Stimulated activated CD4-positive, alpha-beta T cell treated with anti-CD3 and anti-CD28 coated beads, Interleukin-15, amount 100 ng/mL, for 24 hours (primary cell): ENCODE measurements at places on chromosomes 12 and 14.

DNA sequence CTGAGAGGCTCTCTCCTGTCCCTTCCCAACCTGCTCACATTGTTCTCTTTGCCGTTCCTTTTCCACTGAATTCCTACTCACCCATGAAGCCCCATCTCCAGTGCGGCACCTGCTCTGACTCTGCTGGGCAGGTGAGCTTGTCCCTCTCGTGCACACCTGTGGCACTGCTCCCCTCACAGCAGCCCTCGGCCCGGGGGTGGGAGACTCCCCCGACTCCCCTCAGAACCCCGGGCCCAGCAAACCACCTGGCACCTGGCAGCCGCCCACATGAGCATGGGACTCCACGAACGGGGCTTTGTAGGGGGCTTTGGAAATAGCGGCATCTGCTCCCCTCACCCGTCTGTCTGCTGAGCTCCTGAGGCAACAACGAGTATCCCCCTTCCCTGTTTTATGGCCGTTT is 162.4 kb upstream of the PRMT8 start:
- no peak for DNase-seq

- peak; percentile 49 for DNase-seq
Observed at GRCh38 chr14:74942608-74943007, 12.8 kb downstream of the PGF start.

DNA sequence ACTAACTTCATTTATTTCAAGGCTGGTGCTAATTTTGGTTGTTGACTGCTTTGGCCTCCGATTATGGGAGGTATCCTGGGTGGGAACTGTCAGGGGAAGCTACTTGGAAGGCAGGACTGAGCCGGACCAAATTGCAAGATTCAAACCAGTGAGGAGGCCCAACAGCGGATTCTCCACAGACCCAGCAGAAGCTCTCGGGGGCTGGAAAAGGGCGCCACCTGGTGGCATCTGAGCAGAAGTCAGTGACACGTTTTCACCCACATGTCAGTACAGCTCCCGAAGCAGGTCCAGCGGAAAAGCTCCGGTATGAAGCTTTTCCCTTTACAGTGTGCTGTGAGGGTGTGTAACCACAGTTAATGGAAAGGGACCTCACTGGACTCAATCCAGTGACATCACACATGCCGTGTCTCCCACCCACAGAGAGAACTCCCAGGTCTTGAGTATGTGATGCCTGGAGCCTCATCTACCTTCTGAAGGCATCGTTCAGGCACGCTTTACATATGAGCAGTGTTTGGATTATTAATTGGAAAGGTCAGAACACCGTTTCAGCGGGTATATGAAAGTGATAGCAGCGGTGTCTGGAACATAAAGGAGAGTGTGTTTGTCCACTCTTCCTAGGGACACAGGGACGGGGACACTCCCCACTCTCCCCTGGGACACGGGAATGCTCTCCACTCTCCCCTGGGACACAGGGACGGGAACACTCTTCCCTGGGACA is 3.6 kb upstream of the P2RX2 start:
- DNase-seq, result peak; percentile 87

- no peak for DNase-seq
Observed at GRCh38 chr14:88269806-88270420, 53.2 kb downstream of the KCNK10 start.

DNA sequence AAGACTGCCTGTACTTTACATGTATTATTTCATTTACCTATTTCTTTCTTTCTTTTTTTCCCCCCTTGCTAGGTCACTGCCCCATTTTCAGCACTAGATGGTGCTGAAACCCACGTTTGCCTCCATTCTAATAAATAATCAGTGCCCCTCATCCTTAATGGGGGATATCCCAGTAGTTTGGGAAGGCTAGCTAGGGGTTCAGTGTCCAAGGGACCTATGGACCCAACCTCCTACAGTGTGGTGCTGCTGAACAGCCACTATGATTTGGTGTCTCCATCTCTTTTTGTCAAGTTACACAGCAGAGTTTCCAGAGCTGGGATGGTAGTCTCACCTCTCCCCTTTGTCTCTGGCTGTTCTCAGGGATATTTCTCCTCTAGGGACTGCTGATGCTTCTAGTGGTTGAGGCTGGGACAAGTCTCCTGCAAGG is 6.5 kb upstream of the HCFC2 start:
- no peak for DNase-seq

DNA sequence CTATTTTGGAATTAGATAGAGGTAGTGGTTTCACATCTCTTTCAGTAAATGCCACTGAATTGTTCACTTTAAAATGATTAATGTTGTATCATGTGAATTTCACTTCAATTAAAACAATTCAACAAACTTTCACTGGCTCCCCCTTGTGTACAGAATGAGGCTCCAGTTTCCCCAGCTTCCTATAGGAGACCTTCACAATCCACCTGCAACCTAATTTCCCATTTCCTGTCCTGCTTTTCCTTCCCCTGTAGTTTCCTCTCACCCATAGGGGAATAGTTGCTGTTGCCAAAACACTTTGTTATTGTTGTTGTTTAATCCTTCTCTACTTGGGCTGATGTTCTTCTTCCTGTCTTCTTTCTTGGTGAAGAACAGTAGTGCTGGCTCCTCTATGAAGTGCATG is 59.8 kb downstream of the NPAS3 start:
- DNase-seq, result no peak

GRCh38 chr14:61805451-61805850 is 43.2 kb downstream of the SNAPC1 start:
- no peak for DNase-seq

- DNase-seq, result no peak
Observed at GRCh38 chr12:52253391-52254179, 20.5 kb downstream of the KRT7 start.

- no peak for DNase-seq
Observed at GRCh38 chr12:46487567-46488131, 115.1 kb upstream of the SLC38A2 start.

GRCh38 chr12:69879007-69879960 is 54.3 kb downstream of the MYRFL start:
- peak; percentile 75 for DNase-seq

- DNase-seq, result no peak
Observed at GRCh38 chr14:59333235-59333634, 131.9 kb downstream of the GPR135 start.

DNA sequence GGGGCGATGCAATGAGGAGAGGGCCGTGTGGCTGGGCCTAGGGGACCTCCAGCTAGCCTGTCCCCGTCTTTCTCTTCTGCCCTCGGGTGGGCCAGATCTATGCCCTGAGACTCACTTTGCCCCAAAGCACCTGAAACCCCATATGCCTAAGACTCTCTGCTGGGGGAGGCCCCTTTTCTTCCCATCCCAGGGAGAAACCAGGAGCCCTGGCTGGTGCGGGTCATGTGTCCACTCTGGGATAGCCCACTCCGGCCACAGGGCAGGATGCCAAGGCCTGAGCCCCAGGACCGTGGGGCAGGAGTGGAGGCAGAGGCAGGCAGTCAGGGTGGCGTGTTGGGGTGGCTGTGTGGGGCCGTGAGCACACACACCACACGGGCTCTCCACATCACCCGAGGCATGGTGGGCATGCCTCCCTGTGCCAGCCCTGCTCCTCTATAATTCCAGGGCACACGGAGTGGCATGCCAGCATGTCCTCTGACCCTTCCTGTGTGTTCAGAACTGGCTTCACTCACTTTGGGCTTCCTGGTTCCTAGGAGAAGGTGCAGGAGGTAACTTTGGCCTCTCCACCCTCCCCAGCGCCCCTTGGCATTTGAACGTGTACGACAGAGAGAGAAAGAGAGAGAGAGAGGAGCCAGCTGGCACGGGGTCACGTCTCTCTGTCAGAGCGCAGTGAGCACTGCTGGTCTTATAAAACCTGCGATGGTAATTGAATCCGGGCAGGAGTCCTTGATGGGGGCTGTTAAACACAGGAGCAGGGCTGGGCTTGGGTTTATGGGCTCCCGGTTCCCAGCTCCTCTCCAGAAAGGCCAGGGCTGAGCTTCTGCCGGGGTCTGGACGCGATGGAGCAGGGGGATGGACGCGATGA is 144.2 kb downstream of the KIF26A start:
- no peak for DNase-seq

DNA sequence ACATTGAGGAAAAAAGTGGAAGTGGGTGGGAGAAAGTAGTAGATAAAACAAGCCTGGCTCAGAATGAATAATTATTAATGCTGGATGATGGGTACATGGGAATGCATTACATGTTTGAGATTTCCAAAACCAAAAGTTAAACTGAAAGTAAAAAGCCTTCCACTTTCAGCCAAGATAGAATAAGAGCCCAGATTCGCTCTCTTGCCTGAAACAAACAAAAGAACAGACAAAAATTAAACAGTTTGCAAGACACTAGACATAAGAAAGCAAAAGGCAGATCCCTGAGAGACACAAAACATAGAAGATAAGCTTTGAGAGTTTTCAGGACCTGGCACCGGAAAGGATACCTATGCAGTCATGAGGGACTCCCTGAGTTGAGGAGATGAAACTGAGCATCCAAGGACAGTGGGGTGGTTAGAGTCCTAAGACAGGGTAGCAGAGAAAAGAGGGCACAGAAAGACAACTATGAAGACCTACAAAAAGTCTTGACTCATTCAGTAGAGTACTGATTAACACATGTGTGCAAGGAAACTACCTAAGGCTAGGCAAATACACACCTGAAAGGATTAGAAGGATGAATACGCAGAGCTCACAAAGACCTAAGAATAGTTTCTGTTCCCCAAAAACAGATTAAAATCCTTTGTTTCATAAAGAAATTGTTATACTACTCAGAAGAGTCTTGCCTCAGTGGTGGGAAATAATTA is 54.1 kb downstream of the CEP83 start:
- no peak for DNase-seq

DNA sequence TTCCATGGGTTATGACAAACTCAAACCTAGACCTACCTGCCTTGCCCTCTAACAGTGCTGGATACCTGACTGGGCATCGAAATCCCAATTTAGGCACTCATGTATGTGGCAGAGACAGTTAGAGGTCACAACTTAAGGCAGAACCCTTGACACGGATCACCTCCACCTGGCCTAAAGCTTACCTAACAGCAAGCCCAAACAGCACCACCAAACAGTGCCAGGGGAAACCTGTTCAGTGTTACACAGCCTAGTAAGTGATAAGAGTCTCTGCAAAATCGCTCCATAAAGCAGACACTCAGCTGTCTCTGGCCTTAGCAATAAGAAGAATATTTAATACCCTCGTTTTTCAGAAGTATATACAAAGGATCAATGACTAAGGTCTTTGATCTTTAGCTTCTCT is 77.8 kb downstream of the SPPL3 start:
- no peak for DNase-seq

- DNase-seq, result no peak
Observed at GRCh38 chr14:88352698-88353097, 29.6 kb upstream of the KCNK10 start.

DNA sequence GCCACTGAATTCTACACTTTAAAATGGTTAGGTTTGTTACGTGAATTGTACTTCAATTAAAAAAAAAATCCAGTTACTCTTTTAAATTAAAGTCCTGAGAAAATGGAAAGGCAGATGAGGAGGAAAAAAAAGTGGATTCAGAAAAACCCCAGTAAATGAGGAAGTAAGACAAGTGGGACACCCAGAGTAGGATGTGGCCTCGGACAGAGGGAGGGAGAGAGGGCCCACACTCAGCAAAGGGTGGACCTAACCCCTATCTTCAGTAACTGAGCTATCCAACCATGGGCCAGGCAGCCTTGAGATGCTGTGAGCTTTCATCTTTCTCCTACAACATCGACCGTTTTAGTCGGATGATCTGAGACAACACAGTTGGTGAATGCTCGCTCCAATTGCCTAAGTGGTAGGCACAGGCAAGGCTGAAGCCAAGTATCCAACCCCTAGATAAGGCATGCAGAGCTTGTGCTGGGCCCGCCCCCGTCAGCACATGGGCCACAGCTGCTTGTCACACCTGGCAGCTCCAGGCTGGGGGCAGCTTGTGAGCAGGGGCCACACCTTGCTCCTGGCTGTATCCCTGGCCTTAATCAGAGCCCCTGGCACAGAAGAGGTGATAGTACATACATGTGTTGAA is 142.1 kb downstream of the TTC7B start:
- no peak for DNase-seq

DNA sequence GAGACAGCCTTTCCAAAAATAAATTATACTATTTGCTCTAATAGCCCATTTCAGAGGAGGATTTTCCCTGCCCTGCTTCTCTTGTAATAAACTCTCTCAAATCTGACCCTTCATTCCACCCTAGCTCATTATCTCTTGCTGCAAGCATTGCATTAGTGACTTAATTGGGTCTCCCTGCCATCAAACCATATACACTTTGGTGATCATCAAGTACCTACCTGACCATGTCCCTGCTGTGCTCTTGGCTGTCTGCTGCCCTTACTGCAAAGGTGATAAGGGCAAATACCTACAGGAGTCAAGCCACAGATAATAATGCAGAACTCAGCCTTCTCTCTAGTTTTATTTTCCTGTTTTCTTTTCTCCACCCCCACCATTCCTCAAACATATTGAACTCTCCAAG is 88.4 kb downstream of the LIN7A start:
- no peak for DNase-seq

DNA sequence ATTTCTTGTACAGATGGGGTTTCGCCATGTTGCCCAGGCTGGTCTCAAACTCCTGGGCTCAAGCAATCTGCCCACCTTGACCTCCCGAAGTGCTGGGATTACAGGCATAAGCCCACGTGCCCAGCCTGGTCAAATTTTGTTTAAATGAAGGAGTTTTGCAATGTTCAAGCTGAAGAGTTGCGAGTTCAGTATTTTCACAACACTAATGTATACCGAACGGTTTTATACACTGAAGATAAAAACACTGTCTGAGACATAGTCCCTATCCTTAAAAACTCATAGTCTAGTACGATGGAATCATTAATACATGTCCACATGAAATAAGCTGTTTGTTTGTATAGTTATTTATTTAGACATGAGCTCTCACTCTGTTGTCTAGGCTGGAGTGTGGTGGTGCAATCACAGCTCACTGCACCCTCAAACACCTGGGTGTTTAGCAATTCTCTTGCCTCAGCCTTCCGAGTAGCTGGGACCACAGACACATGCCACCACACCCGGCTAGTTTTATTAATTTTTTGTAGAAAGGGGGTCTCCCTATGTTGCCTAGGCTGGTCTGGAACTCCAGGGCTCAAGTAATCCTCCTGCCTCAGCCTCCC is 15.4 kb downstream of the TRAPPC6B start:
- no peak for DNase-seq

GRCh38 chr12:25801734-25802133 is 156.7 kb upstream of the RASSF8 start:
- no peak for DNase-seq

DNA sequence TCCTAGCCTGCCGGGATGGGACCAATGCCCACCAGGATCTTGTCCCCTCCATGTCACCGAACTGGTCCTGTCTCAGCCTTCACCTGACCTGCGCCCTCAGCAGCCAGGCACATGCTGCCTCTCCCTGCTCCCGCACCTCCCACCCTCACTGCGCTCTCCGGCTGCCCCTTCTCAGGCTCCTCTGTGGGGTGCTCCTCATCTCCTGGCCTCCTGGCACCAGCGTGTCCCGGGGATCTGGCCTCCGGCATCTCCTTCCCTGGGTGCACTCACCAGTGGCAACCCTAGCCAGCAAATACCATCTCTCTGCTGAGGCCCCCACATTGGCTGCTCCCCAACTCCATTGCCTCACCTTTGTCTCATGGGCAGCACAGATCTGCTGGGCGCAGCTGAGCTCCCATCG is 29.0 kb downstream of the BEGAIN start:
- DNase-seq, result no peak

- DNase-seq, result peak; percentile 23
Observed at GRCh38 chr14:92105893-92106142, 564 bp downstream of the ATXN3 start.

- no peak for DNase-seq
Observed at GRCh38 chr14:86574778-86575129, 1044.8 kb downstream of the FLRT2 start.

- no peak for DNase-seq
Observed at GRCh38 chr12:74945771-74946198, 263.9 kb downstream of the KCNC2 start.
